H7 (cell line): ENCODE measurements at places on chromosomes 7 and 10. TPM values are rescaled to one million over a fixed set of nuclear protein-coding genes. Genes with fewer than 3 reads are reported as not detected.

Gene NPFFR1
- not detected in 2 replicates for total RNA-seq

Gene CALML3
- not detected in 2 replicates for total RNA-seq

Gene TSPAN15
- 5.0 and 6.5 TPM in 2 replicates for total RNA-seq

Gene C1GALT1
- total RNA-seq: 55.9 and 101 TPM in 2 replicates

Gene ADAM22
- total RNA-seq: 2.1 and 4.8 TPM in 2 replicates

Gene OR6V1
- total RNA-seq: not detected in 2 replicates

Gene GRM8
- total RNA-seq: 1.1 and 2.1 TPM in 2 replicates

Gene C7orf57
- 0.35 and 0.85 TPM in 2 replicates for total RNA-seq

DNA sequence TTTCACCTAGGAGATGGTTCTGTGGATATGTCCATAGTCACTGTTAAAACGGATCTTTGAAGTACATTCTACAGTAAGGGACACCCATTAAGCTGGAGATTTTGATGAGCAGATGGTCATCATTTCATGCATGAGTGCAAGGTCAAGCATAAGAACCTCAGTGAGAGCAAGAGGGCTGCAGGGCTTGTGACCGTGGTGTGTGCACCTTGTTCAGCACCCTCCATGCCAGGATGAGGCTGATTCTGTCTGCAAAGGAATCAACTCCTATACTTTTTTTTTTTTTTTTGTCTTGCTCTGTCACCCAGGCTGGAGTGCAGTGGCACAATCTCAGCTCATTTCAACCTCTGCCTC, 17.6 kb downstream of the PDSS1 start:
- no peak for DNase-seq

GRCh38 chr7:2993868-2994267, 49.8 kb downstream of the CARD11 start:
- DNase-seq: no peak

- peak; percentile 83 for DNase-seq
Observed at GRCh38 chr7:26153823-26154783, 2.1 kb downstream of the NFE2L3 start.

GRCh38 chr10:29736366-29737073, 101.7 kb upstream of the SVIL start:
- DNase-seq: peak; percentile 93

GRCh38 chr10:74748468-74749031, 77.8 kb upstream of the KAT6B start:
- DNase-seq: no peak

DNA sequence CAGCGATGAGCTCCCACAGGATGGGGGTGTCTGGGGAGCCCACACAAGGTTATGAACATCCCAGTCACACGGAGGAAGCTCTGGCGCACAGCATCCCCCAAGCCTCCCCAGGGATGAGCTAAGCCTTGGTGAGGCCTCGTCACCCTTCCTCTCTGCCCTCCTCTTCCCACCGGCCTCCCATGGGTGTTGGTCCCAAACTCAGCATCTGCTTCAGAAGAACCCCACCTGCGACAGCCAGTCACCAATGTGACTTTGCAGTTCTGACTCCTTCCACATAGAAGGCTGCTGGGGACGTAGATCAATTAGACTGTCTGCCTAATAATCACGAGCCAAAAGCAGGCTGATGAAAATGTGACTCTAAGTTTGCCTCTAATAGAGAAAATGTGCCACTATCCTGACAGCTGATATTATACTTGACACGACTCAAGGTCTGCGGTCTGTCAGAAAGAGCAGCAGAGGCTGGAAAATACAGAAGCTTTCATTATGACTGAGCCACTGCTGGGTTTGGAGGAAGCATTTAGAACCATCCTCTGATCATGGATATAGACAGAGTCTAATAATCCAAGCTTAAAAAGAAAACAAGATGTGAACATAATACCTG, 116.0 kb upstream of the PFKP start:
- no peak for DNase-seq

DNA sequence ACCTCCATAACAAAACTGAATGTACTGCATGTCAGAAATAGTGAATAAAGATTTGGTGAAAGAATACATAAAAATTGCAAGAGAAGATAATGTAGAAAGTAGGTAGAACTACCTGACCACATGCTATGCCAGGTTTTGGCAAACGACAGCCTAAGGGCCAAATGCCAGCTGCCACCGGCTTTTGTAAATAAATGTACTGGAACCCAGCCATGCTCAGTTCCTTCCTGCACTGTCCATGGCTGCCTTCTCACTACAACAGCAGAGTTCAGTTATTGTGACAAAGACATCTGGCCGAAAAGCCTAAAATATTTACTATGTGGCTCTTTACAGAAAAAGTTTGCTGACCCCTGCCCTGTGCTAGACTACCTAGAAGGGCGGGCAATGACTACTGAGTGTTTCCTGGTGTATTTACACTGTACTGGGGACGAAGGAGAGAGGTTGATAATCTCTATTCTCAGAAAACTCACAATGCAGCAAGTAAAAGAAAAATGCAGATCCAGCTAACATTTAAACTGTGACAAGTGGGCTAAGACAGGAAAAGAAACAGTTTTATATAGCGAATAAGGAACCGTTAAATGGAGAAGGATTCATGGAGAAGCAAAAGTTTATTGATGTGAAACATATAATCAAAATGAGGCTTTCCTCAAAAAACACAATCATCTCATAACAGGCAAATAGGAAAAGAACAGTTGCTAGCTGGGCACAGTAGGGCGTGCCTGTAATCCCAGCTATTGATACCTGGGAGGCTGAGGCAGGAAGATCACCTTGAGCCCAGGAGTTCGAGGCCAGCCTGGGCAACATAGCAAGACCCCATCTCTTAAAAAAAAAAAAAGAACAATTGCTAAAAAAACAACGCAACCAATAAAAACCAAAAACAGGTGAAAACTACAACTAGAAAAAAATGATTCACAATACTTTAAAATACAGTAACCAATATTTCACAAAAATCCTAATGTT, 13.7 kb downstream of the KIN start:
- DNase-seq: no peak

DNA sequence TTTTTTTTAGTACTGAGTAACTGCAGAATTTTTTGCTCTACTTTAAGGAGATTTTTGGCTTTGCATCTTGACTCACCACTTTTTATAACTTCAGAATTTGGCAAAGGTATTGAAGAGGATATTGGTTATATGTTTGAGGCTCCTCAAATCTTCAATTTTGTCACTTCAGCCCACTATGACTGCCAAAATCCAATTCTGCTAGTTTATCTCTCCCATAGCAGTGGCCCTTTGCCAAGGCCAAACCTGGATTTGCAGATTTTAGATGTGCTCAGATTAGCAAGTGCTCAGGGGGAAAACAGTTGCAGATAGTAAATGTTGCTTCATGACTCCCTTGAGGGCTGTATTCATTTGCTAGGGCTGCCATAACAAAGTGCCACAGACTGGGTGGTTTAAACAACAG, 427.5 kb downstream of the ADRA2A start:
- no peak for DNase-seq

DNA sequence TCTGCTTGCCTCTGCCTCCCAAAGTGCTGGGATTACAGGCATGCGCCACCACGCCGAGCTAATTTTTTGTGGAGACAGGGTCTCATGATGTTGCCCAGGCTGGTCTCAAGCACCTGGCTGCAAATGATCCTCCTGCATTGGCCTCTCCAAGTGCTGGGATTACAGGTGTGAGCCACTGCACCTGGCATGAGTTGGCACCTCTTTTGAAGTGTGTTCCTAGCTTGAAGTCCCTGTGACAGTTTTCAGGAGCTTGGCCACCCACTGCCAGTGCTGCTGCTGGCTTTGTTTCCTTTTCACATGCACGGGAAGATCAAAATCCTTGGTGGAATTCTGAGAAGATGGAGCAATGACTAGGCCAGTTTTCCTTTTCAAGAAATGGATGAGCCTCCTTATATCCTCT, 126.3 kb downstream of the NRP1 start:
- no peak for DNase-seq

DNA sequence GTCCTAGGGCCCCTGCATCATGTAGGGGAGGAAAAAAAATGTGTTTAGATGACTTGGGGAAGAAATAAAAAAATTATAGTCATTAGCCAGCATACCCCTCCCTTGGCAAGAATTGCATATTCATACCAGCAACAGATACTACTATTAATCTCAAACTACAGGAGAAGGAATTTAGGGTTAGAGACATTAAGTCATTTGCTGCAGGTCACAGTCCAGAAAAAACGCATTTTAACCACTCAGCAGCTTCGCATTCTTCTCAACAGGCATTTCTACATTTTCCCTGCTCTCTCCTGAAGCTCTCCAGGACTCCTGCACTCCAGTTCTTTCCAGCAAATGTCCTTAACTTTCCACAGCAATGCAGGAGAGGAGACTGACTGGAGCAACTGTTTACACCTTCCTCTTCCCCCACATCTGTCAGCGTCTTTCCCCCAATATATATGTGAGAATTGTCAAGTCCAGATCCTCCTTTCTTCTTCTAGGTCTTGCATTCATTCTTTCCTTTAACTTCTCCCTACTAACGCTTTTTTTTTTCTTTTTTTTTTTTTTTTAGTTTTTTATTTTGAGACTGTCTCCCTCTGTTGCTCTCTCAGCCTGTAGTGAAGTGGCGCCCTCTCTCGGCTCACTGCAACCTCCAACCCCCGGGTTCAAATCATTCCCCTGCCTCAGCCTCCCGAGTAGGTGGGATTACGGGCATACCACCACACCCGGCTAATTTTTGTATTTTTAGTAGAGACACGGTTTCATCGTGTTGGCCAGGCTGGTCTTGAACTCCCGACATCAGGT, 35.6 kb downstream of the PRPS1L1 start:
- DNase-seq: no peak

- no peak for DNase-seq
Observed at GRCh38 chr7:26180792-26181198, 19.8 kb downstream of the HNRNPA2B1 start.

DNA sequence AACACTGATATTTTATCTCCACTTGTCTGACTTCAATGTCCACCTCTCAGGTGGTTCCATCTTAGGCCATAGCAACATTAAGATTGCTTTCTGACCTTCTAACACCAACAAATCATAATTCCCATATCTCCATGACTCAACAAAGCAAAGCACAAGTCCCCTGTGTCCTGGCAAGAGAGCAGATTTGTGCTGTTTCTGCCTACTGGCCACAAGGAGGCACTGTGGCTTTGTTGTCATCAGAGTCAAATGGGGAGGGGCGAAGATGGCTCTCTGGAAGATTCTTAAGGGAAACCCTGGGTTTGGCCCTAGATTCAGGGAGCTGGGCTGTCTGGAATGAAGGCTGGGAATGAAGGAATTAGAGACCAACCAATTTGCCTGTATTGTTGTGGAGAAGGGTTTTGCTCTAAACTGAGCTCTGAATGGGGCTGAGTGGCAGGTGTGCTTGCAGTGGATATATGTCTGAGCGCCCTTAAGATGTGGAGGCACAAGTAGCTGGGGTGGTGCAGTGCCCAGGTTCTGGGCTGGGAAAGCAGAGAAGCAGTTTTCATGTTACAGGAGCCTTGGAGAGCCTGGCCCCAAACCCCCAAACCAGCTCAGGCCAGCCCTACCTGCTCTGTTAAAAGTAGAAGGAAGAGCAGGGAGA, 154.8 kb upstream of the PRSS58 start:
- peak; percentile 69 for DNase-seq

- DNase-seq: no peak
Observed at GRCh38 chr10:82668221-82668895, 793.4 kb downstream of the NRG3 start.

GRCh38 chr7:38034062-38034908, 113.8 kb downstream of the EPDR1 start:
- no peak for DNase-seq

- no peak for DNase-seq
Observed at GRCh38 chr7:100942045-100942774, 7.1 kb upstream of the MUC3A start.

- DNase-seq: no peak
Observed at GRCh38 chr7:26616235-26616634, 248.2 kb downstream of the SKAP2 start.

DNA sequence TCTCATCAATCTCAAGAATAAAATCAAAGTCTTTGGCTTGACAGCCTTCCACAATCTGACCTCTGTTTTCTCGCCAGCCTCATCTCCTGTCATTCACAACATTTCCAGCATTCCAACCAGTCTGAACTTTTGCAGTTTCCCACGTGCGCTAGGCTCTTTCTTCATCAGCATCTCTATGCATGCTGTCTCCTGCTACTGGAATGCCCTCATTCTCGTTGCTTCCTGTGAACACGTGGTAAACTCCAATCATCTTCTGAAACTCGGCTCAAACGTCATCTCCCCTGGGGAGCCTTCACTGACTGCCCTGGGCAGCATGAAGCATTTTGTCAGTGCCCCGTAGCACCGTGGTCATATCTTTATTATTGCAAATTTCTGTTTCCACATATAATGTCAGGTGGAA, 12.2 kb upstream of the RSBN1L start:
- peak; percentile 56 for DNase-seq

DNA sequence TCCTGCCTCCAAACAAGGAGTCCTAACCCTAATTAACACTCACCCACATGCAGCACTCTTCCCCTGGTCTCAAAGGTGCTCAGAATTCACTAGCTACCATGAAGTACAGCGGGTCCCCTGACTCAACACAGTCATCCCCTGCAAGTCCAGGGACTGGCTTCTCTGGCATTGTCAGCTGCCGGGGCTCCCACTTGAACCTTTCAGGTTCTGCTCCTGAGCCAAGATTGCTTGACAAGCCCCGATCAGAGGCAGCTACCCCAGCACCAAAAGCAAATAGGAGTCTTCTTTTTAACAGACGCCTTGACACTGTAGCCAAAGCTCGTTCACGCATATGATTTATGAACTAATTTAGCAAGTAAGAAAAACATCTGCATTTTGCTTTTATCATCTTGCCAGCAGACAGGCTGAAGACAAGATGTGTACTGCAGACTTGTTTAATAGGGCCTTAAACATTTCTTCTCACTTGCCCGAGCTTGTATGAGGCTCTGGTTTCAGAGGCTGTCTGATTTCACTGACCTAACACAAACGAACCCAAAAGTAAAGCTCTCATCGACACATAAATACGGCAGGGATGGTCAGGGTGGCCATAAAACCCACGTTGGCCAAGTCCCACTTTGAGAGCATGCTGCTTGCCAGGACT, 67.6 kb upstream of the ADAM12 start:
- DNase-seq: no peak

DNA sequence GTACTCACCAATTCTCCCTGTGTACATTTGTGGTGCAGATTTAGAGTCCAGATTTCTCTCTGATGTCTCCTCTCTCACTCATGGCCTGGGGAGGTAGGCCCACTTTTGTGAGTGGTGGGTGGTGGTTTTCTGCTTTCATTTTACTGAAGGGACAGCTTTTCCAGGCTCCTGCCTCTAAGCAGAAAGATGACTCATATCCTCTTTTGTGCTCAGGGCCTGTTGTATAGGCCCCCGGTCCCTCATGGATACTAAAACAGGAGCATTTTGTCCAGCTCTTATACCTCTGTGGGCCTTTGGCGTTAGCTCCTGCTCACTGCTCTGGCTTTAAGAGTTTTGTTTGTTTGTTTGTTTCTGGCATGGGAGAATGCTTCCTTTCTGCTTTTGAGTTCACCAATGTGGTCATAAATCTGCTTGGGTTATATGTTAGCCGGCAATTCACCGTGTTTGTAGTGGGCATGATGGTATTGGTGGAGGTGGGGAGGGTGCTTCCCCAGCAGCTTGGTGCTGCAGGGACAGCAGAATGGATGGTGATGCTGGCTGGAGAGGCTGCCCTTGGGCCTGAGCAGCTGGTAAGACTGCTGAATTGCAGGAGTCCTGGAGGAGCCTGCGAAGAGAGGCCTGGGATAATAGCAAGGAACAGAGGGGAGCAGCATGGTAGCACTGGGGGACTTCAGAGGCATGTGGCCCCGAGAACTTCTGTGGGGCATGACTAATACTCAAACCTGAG, 468.7 kb downstream of the RPS24 start:
- no peak for DNase-seq
